ENCODE measurements at places on chromosomes 7 and 10.
A peak's percentile ranks its signal among the peaks of the same experiment; 100 is the strongest.

GRCh38 chr7:465710-466400 is 53.8 kb downstream of the PDGFA start:
- peak; percentile 19 for DNase-seq

DNA sequence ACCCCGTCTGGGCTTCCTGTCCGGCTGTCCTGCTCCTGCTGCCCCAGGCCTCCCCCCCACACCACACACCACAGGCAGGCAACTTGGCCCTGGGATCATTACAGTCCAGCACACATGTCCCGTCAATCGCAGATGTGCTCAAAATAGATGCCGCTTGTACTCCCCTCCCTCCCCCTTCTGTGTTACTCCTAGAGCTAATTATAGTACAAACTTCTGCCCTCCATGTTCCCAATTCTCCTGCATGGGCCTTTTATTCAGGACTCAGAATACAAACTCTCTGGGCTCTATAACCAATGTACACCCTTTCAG is at the start of gene SYNPO2L:
Gene SYNPO2L (minus strand): TSS at position 40 of the 309 bp plus-strand sequence. CDS start 107 bp downstream, outside the sequence.
- no peak for DNase-seq

DNA sequence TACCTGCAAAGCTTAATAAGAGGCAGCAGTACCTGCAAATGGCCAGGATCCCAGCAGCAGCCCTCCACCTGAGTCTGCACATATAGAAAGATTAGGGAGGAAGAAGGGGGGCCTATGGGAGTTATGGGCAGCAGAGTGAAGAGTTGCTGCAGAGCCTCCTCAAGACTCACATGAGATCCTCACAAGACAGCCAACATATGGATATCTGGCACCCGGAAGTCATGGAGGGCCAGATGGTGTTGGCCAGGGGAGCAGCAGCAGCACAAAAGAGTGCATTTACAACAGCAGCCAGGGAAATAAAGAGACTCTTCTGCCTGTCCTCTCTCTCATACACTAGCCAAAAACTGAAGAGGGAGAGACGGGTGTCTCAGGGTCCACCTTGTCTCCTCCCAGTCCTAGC is 4.0 kb upstream of the TAS2R40 start:
- no peak for DNase-seq

DNA sequence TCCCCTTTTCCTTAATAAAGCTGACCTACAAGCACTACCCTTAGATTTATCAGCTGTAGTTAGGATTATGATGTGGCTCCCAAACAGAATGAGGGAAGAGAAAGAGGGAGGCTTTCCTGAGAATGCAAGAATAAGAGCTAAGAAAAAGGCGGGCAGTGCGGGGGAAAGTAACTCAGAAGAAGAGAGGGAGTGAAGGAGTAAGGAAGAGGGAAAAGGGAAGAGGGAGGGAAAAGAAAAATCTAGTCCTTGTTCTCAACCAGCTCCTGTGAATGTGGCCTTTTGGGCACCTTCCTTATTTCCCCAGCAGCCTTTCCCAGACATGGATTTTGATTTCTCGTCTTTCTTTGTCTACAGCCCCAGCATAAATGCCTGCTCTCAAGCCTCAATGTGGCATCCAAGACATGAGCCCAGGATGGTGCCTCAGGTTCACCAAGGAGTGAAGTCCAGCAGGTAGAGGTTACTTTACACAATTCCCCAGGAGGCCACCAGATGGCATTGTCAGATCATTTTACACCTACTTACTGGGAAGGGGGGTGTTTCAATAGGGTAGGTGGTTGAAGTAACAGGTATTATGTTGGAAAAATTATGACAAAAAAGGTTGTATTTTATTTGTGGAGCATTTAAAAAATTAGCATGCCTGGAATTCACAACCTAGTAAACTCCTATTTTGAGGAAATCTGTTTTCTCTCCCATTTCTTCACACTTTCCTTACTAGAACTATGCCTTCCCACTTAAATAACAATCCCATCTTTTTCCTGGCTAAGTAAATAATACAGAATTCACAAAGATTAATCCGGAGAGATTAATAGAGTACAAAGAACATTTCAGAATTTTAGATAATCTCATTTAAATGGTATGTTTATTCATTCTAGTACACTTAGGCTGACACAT is 106.5 kb downstream of the HTR7 start:
- no peak for DNase-seq

DNA sequence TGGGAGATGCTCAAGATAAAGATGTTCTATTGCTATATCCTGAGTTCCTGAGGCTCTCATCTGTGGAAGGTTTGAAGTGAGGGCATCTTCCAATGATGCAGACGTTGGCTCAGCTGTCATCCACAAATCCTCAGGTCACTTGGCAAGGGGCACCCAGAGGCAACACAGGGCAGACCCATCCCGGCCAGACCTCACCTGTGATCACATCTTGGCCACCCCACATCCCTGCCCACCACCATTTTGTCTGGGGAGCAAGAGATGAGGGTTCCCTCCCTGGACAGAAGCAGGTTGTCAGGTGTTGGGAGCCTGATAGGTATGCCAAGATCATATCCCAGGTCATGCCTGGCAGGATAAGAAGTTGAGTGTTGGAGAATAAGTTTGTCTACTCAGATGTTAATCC is 918.2 kb upstream of the ZNF722 start:
- DNase-seq: no peak

DNA sequence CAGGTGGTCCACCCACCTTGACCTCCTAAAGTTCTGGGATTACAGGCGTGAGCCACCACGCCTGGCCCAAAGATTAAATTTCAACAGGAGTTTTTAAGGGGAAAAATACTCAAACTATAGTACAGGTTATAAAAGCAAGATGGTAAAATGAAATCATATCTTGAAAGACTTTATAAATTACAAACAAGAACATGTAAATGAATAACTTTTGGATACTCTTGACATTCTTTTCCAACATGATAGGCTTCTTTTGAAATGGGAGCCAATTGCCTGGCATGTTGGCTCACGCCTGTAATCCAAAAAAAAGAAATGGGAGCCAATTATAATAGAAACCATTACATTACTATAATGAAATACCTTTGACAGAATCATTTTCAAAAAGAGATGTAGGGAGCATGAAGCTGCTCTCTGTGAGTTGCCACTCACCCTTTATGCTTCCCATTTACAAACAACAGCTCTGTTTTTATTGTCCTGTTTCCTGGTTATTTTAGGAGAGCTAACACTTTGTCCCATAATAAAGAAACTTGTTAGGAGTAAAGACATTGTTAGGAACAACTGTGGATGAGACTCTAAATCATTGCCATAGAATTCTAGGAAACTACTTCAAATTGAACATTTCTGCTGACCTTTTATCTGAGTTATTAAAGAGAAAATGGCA is 24.6 kb upstream of the MCU start:
- DNase-seq: no peak

- no peak for DNase-seq
Observed at GRCh38 chr10:59817773-59818172, 64.5 kb upstream of the MRLN start.
